ENCODE measurements at places on chromosomes 2 and 18.
A peak's percentile ranks its signal among the peaks of the same experiment; 100 is the strongest.

DNA sequence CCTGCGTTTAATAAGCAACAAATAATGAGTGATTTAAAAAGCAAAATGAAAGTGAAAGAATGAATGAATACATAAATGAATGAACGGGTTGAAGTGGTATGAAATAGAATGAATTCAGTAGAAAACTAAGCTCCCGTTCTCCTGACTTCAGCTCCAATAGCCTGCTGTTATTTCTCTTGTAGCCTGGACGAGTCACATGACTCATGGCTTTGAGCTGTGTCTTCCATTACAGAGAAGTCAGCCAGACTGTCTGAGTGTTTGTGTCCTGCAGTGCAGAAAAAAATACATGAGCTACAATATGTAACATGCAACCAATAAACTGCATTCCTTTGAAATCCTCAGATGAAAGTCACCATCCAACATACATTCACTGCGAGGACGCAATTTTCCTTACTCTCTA is 21.2 kb downstream of the SCG2 start:
- DNase-seq: peak; percentile 68

DNA sequence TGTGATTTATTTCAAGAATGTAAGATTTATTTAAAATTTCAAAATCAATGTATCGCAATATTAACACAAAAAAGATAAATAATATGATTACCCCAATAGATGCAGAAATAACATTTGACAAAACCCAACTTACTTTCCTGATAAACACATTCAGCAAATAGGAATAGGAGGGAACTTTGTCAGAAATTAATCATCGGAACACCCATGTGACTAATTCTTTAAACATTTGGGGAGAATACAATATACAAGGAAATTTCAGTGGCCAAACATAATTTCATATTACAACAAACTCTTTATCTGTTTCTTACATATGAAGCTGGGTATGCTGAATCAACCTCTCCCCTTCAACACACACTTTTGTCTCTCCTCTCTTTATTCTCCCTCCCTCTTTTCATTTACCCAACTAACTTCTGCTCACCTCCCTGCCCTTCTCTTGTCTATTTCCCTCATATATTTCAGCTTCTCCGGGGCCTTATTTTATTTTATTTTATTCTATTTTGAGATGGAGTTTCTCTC is 309.6 kb upstream of the CNTNAP5 start:
- DNase-seq: no peak

GRCh38 chr18:58697146-58697545 is 25.9 kb downstream of the MALT1 start:
- no peak for DNase-seq

- no peak for DNase-seq
Measured at GRCh38 chr2:49514201-49514600, 359.9 kb upstream of the FSHR start.

- peak; percentile 23 for DNase-seq
Measured at GRCh38 chr2:40220177-40220925, 231.5 kb downstream of the SLC8A1 start.

GRCh38 chr18:57085371-57085770 is 61.5 kb upstream of the BOD1L2 start:
- DNase-seq: no peak

DNA sequence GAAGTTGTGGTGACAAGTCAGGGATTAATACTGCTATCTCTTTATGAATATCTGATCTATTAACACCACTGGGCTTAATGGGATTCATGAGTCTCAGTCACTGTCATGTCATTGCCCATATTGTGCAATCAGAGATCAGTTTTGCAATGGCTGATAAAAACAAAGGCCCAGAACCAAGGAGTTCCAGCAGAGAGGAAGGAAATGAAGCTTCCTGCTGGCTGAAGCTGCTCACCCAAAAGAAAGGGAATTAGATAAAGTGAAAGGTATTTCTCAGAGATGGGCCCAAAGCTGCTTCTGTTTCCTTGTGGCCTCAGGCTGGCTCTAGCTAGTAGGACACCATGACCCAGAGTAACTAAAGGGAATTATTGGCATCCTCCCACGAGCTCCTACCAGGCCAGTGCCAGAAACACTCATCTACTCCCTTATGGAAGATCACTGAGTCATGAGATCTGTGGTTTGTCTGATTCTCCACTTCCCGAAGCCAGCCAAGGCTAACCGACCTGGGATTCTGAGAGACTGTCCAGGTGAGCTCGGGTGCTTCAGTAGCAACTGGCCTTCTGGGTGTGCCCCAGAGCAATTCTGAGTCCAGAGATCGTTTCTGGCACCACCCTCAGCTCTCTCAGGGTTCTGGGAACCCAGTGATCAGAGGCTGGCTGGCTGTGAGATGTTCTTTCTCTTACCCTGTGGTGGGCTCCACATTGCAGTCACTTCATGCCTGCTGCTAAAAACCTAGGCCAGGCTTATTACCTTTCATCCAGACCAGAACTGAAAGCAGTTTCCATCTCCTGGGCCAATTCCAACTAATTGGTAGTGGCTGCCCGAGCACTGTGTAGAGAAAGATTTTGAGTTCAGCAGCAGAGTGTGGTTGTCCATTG is 129.5 kb upstream of the PELI1 start:
- peak; percentile 99 for DNase-seq
